Stimulated activated naive CD4-positive, alpha-beta T cell (primary cell): ENCODE measurements at places on chromosomes 12 and 14.
A peak's percentile ranks its signal among the peaks of the same experiment; 100 is the strongest.

DNA sequence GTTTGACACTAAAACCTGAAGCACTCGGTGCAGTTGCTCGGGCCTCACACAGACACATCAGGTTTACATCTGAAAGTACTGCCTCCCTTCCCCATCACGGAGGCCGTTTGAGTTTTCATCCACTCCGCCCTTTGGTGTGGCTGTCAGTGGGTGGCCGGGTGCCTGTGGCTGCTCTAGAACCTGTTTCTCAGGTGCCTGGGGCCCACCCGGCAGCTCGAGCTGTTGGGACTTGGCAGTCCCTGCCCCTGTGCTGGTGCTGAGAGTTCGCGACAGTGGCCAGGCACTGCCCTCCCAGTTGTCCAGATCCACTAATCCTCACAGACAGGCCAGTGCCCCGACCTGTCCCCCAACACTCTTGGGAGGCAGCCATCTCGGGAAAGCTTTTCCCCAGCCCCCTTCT is 22.4 kb downstream of the XRCC3 start:
- no peak for DNase-seq

- no peak for DNase-seq
Observed at GRCh38 chr12:2190085-2190484, 137.3 kb downstream of the CACNA1C start.

GRCh38 chr12:100579844-100580243 is 6.4 kb downstream of the GAS2L3 start:
- DNase-seq: no peak

- no peak for DNase-seq
Observed at GRCh38 chr14:61050417-61050816, 69.4 kb downstream of the SLC38A6 start.

DNA sequence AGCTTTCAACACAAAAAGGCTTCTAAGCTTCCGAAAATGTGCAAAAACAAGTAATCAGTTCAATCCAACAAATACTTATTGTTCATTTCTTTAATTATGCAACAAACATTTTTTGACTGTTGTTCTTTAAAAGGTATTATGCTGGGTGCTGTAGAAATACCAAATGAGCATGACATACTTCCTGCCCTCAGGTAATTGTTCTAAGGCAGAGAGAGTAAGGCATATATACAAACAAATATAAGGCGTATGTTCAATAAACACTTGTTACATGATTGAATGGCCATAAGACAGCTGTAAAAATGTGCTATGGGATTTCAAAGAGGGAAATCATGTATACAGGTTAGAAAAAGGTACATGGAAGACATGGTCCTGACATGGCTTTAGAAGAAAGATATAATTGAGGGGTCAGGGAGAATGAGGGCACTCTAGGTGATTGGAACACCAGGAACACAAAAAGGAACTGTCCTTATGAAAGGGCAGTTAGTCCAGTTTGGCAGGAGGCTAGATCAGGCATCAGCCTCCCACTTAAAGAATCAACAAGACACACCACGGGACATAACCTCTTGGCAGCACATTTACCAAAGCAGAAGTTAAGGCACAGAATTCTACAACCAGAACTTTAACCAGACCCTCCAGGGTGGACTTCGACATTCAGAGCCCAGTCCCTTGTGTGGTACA is 135.8 kb upstream of the SCAF11 start:
- no peak for DNase-seq

- DNase-seq: no peak
Observed at GRCh38 chr14:70113211-70113610, 75.5 kb downstream of the SLC8A3 start.

DNA sequence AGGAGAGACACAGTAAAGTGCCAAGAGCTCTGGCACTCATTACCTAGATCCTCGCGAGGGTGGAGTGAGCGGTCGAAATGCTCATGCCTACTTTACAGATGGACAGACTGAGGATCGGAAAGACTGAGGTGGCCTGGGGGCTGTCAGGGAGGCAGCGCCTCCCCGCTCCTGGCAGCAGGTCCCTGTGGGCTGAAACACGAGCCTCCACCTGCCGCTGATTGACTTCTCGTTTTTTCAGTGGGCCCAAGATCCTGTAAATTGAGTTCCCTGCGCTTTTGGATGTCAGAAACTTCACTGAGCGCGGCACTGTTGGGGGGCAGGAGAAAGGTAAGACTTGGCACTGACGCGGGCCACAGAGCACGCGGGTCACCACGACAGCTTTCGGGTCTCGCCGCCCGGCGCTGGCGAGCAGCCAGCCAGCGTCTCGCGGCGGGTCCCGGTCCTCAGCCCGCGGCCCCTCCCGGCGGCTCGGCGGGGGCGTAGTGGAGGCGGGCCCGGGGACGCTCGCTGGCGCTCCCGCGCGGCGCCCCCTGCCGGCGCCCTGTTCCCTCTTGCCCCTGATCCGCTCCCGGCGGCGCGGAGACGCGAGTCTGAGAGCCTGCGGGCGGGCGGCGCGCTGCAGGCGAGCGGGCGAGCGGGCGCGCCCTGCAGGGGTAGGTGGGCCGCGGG is 552 bp upstream of the SCN8A start:
- DNase-seq: peak; percentile 64

- no peak for DNase-seq
Observed at GRCh38 chr14:95770777-95771176, 56.9 kb upstream of the TCL1A start.
